Stimulated activated CD8-positive, alpha-beta memory T cell treated with anti-CD3 and anti-CD28 coated beads, Interleukin-4, amount 100 ng/mL, for 48 hours (primary cell): ENCODE measurements at places on chromosomes 11 and 22.

DNA sequence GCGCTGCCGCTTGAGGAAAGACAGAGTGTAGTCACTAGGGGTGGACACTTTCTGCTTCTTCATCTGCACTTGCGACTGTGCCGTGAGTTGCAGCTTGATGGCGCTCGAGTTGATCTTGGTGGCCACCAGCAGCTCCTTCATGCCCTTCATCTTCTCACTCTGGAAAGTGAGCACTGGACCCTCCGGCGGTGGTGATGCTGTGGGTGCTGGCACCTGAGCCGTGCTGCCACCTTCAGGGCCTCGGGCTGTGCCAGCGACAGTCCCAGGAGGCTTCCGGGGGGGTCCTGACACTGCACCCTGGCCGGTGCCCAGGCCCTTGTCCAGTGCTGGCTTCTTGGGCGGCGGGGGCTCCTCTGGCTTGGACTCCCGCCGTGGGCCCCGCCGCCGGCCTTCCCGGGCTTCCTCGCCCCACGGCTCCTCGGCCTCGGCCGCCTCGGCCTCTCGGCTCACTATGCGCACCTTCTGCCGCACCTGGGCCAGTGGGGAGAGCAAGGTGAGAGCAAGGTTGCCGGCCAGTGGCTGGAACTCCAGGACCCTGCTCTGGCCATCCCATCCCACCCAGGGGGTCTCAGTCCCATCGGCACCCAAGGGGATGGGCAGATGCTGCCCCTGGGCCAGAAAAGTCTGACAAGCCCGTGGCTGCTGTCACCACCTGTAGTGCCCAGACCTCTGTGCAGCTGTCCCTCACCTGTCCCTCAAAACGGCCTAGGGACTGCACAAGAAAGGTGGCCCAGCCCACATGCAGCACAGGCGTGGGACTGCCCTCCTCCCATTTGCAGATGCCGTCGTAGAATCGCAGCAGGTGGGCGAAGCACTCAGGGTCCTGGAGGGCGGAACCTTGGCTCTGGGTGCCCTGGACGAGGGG, 1.6 kb upstream of the MAP4K2 start:
- no peak for DNase-seq

- DNase-seq: no peak
Measured at GRCh38 chr11:109973486-109973885, 119.7 kb upstream of the ZC3H12C start.

- no peak for DNase-seq
Measured at GRCh38 chr11:9808943-9809342, 145.1 kb downstream of the SWAP70 start.

- no peak for DNase-seq
Measured at GRCh38 chr11:123056835-123057491, 5.0 kb downstream of the HSPA8 start.

DNA sequence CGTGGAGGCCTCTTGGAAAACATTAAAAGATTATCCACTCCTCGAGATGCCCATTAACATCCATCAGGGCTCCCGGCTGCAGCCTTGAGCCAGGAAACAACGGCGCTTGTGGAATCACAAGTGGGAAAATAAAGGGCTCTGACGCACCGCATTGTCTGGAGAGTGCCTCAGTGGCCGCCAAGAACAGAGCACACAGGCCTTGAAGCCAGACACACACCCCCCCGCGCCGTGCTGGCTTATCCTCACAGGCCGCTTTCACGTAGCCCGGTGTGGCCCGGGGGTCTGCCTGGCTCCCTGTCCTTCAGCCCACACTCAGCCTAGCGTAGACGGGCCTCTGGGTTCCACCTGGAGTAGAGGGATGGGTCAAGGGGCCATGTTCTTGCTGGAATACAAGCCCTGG, 1020.5 kb downstream of the BRD1 start:
- no peak for DNase-seq

DNA sequence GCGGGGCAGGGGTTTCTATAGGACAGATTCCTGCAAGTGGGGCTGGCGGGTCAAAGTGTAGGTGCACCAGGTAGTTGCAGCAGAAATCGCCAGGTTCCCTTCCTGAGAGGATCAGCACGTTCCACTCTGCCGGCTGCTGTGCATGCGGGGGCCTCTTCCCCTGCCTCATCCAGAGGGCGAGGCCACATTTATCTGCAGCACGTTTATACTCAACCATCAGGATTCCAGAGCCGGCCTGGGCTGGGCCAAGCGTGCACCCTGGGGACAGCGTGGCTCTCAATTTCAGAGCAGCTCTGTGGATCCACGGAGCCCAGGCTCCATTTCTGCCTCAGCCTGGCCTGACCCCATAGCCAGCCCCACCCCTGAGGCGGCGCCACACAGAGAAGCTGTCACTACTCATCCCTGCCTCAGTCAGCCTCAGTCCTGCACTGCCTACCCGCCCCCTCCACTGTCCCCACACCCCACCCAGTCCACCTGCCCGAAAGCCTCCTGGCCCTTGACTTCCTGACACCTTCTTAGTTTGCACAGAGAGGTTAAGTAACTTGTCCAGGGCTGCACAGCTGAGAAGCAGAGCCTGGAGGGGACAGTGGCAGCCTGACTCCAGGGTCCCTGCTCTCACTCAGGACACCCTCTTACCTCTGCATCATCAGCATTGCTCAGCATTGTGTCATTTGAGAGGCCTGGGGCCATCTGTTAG, 45.9 kb upstream of the RTL6 start:
- DNase-seq: no peak

DNA sequence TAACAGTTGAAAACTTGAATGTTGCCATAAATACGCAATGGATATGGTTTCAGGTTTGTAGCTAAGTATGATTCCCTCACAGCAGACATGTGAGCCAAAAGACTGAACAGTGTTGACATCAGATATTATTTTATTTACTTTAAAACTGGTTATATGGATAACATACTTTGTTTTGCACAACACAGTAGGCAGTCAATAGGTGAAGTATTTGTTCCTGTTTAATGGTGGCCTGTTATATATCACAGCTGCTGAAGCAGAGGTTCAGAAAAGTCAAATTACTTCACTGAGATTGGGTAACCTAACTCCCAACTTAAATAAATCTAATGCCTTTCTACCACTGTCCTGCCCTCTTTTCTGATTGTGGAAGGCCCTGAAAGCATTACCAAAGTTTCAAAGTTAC, 44.6 kb downstream of the YAP1 start:
- DNase-seq: no peak

DNA sequence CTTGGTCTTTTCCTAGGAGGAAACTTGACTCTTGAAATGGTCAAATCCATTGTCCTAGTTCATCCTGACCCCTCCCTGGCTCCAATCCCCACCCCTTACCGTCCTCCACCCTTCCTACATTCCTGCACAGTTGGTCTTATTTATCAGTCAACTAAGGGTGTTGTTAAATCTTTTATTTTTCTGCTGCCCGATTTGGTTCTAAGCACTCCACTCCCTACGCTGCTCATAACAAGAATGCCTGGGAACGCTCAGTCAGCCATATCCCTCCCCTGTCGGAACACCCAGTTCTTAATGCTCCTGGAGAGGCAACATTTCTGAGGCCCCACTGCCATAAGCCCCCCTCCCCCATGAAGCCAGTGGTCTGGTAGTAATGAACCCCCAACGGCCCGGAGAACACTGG, 9.7 kb downstream of the EHF start:
- no peak for DNase-seq

- no peak for DNase-seq
Measured at GRCh38 chr22:43670513-43670912, 141.6 kb downstream of the EFCAB6 start.

GRCh38 chr11:94958121-94958696, 15.1 kb downstream of the CWC15 start:
- DNase-seq: no peak

DNA sequence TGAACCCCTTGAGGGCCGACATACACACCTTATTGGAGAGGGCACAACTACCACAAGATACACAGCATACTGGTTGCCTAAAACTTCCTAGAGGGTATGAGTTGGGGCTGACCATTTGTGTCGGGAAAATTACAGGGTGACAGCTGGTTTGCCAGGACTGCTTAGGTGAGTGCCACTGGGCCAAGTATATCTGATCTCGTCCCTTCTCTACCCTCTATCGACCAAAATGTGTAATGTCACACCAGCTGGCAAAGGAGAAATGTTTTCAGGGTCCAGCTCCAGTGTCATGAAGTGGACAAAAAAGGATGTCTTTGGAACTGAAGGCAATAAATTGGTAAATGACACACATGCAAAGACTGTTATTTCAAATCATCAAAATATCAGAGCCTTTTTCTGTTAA, 126.1 kb downstream of the PGR start:
- DNase-seq: no peak
